ENCODE measurements at places on chromosomes 11 and 22.
A peak's percentile ranks its signal among the peaks of the same experiment; 100 is the strongest.

GRCh38 chr11:69909561-69910518 lies 90.6 kb upstream of the FGF3 start:
- DNase-seq, result no peak

DNA sequence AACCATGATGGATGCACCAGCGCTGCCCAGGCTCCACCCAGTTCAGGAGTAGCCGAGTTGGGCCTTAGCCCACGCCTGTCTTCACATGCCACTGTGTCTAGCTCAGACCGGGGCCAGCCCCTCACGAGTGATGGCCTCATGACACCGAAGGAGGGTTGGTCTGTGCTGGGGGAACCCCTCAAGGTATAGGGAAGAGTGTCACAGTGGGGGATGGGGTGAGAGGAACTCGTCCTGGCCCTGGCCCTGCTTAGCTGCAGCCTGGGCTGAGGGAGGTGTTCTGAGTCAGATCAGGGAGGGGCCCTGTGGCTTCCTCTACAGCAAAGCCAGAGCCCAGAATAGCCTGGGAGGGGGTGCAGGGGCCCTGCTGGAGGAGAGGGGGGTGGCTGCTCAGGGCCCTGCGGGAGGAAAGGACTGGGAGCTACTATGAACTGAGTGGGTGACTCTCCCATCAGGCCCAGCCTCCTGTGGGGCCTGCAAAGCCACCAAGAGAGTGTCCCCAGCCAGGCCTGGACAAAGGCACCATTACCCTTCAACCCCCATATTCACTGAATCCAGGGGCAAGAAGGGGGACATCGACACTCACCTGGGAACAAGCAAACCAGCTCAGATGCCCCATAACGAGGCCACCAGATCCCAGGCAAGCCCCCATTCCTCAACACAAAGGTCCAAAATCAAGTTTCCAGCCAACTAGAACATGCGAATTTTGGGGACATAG lies 41.2 kb downstream of the IGLL5 start:
- DNase-seq, result peak; percentile 9

DNA sequence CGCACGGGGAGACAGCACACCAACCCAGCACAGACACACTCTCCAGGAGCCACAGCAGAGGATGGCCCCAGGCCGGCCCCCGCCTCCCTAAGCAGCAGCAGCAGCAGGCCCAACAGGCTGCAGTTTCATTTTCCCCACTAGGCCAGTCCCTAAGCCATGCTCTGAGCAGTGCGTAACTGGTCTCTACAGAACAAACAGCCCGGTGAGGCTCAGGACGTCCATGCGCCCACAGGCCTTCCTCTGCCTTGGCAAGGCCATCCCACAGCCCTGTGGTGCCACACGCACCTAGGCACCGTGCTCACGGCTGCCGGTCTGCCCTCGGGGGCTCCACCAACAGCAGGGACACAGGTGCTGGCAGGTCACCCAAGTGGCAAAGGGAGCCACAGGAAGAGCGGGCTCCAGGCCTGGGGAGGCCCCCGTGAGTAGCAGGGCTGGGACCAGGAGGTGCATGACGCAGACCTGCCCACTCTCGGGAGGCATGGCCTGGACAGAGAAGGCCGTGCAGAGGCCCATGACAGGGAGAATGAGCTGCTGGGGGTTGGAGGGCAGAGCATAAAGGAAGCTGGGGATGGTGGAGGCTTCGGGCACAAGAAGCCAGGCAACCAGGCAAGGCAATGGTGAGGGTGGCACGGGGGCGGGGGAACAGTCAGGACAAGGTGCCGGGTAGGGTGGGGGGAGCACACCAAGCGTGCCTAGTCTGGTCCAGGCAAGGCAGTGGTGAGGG lies 1.4 kb upstream of the MOB2 start:
- DNase-seq, result no peak

GRCh38 chr22:18070041-18070440 lies 7.7 kb upstream of the PEX26 start:
- no peak for DNase-seq

DNA sequence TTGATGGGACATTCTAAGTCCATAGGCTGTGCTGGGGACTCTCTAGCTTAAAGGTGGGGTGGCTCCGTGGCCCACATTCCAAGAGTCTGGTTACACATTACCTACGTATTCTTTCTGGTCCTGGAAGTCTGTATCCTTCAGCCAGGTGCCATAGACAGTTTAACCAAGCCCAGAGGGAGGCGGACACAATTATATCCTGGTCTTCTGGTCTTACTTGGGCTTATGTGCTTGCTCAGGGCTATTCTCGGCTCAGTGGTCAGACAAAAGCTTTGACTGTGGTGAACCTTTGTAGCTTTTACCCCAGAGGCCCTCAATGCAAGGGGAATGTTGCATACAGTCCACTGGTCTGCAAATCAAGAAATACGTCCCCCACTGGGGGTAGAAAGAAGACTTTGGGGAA lies 3.4 kb upstream of the INCENP start:
- DNase-seq, result no peak

DNA sequence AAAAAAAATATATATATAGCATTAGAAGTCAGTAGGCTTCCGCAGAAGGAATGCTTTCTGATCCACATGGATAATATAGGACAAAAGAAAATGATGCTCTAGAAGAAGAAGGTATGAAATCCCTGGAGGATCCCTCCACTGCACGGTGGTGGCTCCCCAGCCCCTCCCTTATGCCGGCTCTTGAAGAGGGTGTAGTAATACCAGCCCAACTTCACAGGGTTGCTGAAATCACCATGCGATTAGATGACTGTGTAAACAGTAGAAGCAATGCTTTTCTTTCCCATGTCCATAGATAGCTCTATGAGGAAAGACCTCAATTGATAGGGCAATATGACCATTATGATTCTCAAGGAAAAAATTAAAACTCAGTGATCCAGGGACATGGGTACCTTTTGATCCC lies 3.2 kb upstream of the ETS1 start:
- no peak for DNase-seq

DNA sequence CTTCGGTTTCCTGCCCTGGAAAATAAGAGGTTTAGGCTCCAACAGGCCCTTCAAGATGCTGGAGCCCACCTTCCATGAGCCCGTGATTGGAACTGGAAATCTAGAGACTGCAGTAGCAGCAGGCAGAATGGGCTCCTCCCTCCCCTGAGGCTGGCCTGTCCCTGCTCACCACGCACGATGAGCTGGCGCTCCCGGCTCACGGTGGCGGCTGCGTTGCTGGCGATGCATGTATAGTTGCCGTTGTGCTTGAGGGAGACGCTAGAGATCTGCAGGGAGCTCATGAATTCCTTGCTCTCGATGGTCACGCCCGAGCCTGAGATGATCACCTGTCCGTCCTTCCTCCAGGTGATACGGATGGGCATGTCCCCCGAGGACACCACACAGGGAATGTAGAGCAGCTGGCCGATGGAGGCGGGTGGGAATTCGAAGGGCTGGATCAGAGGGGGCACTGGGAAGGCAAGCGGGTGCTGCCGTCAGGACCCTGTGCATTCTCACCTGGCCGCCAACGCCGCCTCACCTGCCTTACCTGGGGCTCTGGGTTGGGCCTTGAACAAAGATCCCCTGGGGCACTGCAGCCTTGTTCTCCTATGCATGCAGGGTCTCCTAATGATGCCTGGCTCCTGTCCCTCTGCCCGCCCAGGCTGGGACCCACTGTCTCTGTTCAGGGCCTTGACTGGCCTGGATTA lies 177.8 kb downstream of the CEP164 start:
- no peak for DNase-seq

GRCh38 chr11:27373856-27374602 lies 11.0 kb upstream of the CCDC34 start:
- no peak for DNase-seq

DNA sequence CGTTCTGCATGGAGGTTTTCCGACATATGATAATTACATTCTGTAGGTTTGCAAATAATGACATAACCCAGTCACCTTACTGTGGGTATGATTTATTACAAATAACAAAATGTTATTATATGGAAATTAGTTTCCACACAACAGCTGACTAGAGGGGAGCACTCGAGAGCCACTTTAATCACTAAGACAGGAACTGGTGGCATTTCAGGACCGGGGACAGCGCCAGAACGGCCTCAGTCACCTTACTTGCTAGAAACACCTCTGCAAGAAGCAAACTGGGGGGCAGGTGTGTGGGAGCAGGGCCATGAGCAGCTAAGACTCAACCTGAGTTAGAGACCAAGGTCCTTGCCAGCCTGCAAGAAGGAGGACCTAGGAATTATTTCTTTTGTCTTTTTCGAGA lies 199.9 kb downstream of the DSCAML1 start:
- peak; percentile 11 for DNase-seq

DNA sequence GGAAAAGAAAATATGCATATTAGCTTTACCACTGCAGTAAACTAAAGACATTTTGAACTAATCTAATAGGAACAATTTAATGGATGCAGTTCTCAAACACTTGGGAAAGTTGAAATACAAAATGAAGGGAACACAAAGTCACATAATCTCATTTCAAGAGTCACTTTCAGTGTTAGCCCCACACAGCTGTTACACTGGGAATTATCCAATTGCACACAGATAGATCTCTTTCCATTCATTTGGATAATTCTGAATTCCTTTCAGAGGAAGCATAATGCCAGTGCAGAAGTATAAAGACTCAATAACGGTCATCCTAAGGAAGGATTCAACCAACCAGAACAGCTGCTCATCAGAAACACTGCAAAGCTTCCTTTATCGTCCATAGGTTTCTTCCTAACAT lies 173.3 kb downstream of the GRIA4 start:
- no peak for DNase-seq

DNA sequence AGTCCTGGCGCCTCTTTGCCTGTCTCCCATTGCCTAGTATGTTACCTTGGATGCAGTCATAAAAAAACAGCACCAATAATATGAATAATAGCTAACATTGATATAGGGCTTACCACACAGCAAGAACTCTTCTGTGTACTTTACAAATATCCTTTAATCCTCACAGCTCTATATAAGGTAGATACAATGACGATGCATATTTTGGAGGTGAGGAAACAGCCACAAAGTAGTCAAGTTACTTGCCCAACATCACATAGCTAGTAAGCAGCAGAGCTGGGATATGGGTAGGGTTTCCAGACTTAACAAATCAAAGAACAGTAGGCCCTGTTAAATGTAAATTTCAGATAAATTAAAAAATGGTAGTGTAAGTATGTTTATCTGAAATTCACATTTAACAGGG lies 128.8 kb downstream of the ST3GAL4 start:
- no peak for DNase-seq

- DNase-seq, result peak; percentile 31
Observed at GRCh38 chr22:24153353-24153752, 27.9 kb upstream of the SUSD2 start.

- no peak for DNase-seq
Observed at GRCh38 chr22:45972091-45972888, 4.7 kb downstream of the WNT7B start.

GRCh38 chr11:90500922-90501568 lies 278.2 kb upstream of the CHORDC1 start:
- no peak for DNase-seq

DNA sequence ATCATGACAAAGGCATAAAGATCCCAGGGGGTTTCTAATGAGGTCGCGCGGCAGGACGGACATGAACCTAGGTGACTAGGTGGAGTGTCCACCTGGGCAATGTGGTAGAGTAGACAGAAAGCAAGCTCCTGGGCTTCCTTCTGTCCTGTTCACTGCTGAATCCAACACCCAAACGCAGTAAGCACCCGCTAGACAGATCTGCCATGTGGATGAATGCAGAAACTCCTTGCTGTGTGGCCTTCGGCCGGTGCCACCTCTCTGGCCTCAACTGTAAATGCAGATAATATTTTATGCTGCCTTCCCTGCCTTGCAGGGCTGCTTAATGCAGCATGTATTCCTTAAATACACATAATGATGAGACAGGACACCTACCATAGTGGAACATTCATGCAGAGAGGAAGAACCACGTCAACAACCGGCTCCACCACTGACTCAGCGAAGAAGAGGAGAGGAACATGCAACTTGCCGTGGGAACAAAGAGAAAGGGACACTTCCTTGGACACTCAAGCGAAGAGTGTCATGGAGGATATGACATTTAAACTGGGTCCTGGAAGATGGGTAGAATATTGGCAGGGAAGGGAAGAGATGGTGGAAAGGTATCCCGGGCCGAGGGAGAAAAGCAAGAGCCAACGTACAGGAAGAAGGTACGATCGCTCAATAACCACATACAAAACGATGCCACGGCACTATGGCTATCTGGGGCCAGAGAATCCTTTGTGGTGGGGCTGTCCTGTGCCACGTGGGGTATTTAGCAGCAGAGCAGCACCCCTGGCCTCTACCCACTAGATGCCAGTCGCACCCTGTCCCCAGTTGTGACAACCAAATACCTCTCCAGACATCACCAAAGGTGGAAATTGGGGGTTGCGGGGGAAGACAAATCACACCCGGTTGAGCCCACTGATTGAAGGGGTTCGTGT lies 30.8 kb downstream of the MYH9 start:
- DNase-seq, result peak; percentile 48

- DNase-seq, result no peak
Observed at GRCh38 chr22:20957683-20958431, 9.2 kb upstream of the AIFM3 start.

DNA sequence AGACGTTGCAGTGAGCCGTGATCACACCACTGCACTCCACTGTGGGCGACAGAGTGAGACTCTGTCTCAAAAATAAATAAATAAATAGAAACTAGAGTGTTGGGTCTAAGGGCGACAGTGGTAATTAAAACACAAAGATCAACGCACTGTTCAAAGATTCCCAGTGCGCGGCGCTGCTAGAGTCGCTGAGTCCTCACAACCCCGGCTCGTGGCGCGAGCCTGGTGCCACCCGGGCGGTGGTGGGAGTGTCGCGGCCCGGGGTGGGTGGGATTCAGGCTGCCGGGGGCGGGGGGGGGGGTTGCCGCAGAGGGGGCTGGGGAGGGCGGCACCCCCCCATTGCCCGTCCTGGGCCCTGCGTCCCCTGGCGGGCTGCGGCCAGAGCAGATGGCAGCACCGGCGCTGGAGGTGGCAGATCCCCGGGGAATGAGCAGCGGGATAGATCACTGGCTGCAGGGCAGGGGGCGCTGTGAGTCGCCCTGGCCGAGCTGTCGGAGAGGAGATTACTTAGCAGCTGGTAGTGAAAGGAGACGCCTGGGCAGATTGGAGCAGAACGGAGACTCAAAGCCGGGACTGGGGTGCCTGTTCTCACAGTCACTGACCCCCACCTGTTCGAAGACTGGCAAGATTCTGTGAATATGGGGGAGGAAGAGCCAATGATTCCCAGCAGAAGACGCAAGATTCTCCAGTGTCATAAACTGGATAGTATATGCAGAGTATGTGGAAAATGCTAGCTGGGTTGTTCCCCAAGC lies 30.2 kb upstream of the APOBEC3A start:
- peak; percentile 15 for DNase-seq

GRCh38 chr11:36953976-36954375 lies 355.9 kb upstream of the RAG2 start:
- DNase-seq, result no peak

DNA sequence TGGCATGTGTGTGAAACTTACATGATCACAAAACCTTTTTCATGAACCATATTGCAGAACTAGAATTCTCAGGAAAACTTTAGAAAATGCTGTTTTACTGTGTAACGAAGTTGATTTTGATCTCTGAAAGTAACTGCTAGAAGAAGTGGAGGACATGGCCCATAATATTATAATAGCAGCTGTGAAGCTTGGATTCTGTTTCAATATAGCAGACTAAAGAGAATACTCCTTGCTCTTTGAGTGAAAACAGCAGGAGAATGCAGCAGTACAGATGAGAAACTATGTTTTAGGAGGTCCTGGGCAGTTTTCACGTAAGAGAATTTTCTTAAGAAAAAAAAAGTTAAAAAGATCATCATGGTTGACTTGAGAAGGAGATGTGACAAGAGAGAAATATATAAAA lies 76.7 kb upstream of the POU2AF2 start:
- no peak for DNase-seq
